Jurkat, Clone E6-1 (cell line): ENCODE measurements at places on chromosomes 13 and 19.
A peak's percentile ranks its signal among the peaks of the same experiment; 100 is the strongest.

DNA sequence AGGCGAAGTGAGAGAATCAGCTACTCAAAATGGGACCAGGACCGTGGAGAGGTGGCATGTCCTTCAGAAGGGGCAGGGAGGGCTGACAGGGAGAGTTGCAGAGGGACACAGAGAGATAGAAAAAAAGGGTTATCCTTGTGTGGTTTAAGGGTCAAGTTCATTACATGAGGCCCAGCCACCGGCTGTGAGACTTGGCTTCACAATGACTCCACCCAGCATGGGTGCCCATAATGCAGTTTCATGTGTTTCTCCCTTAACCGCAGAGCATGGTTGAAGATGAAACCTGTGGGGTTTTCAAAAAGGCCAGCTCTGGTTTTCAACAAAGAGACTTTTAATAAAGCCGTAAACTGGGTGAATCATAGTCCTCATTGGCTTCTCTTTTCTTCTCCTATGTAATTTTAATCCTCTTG, 164.6 kb downstream of the KLF5 start:
- DNase-seq, result no peak

DNA sequence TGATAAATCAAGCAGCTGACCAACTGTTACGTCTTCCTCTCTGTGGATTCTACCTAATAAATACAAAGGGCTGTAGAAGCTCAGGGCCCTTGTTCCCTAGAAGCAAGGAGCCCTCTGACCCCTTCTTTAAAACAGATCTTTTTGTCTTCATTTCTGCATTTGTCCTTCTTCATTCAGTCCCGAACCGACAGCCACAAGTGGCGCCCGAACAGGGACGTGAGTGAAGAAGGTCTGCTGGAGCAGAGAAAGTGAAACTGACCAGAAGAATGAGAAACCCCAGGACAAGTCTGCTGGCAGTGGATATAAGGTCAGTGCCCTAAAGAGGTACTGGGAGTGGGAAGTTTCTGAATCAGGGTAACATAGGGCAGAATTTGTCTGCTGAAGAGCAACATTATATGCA, 13.1 kb downstream of the ZNF773 start:
- no peak for DNase-seq

- DNase-seq, result no peak
Observed at GRCh38 chr13:52002361-52002760, 8.9 kb downstream of the ATP7B start.

DNA sequence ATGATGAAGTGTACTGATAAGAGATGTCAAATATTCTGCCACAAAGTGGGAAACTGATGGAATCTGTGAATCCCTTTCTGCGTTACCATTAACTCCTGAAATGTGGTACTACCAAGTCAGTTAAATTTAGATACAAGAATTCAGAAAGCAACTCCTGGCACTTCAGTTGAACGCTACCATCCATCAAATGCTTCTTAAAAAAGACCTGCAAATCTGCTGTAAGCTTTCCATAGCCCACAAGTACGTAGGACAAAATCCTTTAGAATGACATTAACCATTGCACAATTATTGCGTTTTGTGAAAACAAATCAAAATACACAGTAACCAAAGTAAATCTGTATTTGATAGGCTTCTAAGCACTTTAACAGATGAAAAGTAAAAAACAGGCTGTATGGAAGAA, 5.4 kb downstream of the SMAD9 start:
- no peak for DNase-seq

GRCh38 chr13:50261130-50261901, 246.1 kb downstream of the KCNRG start:
- no peak for DNase-seq

DNA sequence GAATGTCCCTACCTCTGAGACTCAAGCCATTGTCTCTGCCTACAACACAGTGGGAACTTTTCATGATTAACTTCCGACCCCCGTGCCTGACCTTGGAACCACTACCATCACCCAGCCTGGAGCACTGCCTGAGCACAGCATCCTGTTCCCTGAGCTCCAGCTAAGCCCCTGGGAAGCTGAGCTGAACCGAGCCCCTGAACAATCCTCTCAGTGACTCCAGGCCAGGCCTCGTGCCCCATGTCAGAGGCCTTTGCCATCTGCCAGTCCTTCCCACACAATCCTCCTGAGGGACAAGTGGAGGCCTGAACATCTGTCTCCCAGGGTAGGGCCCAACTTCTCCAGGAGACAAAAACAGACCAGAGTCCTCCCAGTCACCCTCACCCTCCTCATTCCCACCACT, 17.5 kb downstream of the CEACAM3 start:
- no peak for DNase-seq

GRCh38 chr13:52405369-52405766, 604 bp downstream of the THSD1 start:
- no peak for DNase-seq

DNA sequence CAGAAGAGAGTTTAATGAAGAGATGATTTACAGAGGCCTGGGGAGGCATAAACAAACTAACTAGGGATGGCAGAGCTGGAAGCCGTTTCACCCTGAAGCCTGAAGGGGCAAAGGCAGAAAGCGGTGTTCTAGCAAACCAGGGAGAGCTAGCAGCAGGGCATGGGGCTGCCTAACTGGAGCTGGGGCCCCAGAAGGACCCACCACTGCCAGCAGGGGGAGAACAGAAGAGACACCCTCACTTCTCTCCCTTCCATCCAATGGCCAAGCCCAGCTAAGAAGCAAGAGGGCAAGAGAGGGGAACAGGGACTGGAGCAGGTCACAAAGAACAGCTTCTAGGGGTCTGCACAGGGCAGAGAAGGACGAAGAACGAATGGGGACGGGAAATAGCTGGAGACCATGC, 195.5 kb downstream of the KATNAL1 start:
- peak; percentile 66 for DNase-seq

DNA sequence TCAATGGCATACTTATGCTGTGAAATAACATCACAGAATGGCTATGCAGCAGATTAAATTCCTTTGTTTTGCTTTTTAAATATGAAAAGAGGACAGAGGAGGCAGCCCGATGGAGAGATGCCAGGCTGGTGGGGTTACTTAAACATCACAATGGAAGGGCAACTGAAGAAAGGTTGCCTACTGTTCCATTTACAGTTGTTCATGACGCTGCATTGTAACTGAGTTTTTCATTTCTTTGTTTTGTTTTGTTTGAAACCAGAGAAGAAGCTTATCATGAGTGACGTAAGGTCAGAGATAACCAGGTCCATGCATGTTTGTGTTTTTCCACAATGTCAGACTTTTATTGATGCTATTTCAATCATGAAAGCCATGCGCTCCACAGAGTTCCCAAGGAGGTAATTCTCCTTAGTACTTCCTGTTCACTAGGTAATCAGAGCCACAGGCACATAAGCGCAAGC, 273.8 kb downstream of the LHFPL6 start:
- DNase-seq, result no peak

DNA sequence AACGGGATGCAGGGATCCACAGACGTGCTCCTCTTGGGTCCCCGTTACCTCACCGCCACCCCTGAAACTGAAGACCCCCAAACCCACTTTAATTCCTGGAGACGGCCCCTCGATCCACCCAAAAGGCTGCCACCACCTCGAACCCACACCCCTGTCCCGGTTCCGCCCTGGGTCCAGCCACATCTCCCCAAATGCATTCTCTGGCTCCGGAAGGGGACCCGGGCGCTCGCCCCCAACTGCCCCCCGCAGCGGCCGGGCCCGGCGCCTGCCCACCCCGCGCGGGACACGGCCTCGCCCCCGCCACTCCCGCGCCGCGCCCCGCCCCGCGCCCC, 219 bp upstream of the FSTL3 start:
- no peak for DNase-seq

GRCh38 chr13:21100211-21100610, 38.8 kb upstream of the LATS2 start:
- no peak for DNase-seq

DNA sequence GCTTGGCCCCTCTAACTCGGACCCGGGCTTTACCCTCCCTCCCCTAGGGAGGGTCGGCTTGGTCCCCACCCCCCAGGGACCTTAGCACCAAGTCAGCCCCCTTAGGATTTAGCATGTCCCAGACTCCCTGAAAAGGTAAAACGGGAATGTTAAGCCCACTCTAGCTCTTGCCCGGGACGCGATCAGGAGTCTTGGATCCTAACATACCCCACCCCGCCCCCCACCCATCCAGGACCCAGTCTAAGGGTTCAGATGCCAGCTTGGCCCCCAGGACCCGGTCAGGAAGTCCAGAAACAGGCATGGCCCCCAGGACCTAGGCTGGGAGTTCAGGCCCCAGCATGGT, 437 bp downstream of the EPOR start:
- no peak for DNase-seq

- DNase-seq, result peak; percentile 47
Observed at GRCh38 chr13:31045286-31046081, 113.0 kb downstream of the TEX26 start.

GRCh38 chr13:19781526-19781925, 1.2 kb downstream of the PSPC1 start:
- no peak for DNase-seq

DNA sequence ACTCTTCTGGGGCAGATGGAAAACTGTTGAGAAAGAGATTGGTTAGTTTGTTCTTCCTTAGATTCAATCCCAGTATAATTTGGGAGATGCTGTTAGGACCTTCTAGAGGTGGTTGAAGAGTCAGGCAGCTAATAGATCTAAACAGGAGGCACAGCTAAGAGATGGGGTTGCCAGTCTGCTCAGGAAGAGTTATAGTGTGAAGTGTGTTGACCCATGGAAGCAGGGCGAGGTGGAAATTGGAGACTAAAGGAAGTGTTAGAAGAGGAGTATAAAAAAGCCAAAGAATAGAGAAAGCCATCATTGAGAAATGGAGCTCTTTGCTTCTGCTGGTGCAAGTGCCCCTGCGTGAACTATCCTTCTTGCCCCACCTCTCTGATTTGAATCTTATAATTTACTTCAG, 3.8 kb upstream of the OXGR1 start:
- no peak for DNase-seq

GRCh38 chr13:32515246-32515645, 23.3 kb downstream of the N4BP2L2 start:
- DNase-seq, result no peak

DNA sequence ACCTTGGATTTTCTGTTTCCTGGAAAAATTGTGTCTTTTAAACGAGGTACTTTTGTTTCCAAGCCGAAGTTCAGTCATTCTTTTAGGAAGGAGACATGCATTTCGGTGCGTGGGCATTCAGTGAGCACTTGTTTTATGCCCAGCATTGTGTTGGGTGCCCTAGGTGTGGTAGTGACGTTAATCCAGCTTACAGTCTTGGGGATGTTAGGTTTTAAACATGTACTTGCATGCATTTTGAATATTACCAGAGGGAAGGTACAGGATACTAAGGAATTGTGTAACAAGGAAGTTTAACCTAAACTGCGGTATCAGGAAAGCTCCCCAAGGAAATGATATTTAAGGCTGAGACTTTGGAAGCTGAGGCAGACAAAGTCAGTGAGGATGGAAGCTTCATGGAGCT, 66.3 kb downstream of the ARHGAP35 start:
- DNase-seq, result no peak

GRCh38 chr19:40502647-40503319, 36.0 kb downstream of the SPTBN4 start:
- no peak for DNase-seq

- DNase-seq, result peak; percentile 67
Observed at GRCh38 chr13:34941835-34942731, at the start of gene NBEA. NBEA (plus strand) TSS chr13:34942270; CDS start chr13:34942821, 551 bp downstream.

GRCh38 chr13:85799097-85799582, at the start of gene SLITRK6:
SLITRK6 (minus strand) TSS chr13:85799419; CDS start chr13:85796508, 2,911 bp downstream.
- DNase-seq, result no peak

DNA sequence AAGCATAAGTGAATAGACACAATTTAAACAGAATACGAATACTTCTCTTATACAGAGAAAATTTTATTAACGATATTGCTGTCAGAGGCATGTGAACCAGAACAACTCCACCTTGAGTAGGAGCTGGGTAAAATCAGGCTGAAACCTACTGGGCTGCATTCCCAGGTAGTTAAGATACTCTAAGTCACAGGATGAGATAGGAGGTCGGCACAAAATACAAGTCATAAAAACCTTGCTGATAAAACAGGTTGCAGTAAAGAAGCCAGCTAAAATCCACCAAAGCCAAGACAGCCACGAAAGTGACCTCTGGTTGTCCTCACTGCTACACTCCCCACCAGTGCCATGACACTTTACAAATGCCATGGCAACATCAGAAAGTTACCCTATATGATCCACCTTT, 49.2 kb upstream of the TRPC4 start:
- no peak for DNase-seq

DNA sequence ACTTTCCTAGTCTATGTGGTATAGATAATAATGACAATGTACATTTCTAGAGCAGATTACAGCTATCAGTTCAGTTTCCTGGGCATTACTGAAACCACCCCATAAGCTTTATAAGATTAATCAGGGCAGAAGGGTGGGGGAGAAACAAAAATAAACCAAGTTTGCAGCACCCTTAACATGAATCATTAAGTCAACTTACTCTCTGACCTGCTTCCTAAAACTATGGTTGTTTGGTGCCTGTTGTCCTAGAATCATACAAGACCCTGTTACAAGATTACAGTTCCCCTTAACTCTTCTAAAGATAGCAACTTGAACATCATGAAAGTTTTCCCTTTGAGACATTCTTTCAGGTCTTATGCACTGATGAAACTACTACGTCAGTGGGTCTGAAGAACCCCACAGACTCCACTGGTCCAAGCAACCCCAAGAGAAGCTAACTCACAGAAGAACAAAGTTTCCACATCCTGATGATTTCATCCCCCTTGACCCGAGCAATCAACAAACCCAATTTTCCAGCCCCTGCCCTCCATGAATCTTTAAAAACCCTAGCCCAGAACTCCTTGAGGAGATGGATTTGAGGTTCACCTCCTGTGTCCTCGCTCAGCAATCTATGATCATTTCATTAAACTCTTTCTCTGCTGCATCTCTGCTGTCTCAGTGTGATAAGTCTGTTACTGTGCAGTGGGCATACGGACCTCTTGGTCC, 336.5 kb downstream of the FOXO1 start:
- DNase-seq, result no peak

DNA sequence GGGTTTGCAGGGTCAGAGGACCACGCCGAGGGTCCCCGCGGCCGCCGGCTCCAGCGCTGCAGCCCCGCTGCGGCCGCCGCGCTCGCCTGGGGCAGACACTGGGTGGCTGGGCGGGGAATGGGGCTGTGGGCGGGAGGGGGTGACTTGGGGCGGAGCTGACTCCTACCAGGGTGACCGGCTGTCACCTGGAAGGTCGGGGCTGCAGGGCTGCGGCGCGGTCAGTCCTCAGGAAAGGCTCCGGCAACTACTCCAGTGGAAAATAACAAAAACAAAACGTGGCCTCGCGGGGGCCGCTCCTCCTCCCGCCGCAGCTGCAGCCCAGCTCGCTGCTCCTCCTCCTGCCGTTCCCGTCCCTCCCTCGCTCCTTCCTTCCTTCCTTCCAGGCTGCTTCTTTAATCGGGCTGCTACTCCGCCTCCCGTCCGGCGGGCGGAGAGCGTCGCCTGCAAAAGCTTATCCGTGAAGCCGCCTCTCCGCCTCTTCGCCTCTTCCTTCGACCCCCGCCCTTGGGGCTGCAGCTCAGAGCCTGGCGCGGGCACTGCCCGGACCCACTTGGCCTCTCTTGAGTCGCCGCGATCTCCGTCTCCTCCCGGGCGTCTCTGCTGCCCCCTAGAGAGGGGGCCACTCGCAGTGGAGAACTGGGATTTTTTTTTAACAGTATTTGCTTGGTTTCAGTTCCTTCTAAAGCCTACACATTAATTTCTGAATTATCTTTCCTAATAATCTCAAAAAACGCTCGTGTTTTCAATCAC, at the start of gene TBC1D4:
Gene TBC1D4 (minus strand): TSS at position 100 of the 750 bp plus-strand sequence. CDS start 402 bp downstream, outside the sequence.
- DNase-seq, result peak; percentile 66
